Activated CD8-positive, alpha-beta memory T cell treated with anti-CD3 and anti-CD28 coated beads for 1 hour (primary cell): ENCODE measurements at places on chromosomes 2 and 18.

DNA sequence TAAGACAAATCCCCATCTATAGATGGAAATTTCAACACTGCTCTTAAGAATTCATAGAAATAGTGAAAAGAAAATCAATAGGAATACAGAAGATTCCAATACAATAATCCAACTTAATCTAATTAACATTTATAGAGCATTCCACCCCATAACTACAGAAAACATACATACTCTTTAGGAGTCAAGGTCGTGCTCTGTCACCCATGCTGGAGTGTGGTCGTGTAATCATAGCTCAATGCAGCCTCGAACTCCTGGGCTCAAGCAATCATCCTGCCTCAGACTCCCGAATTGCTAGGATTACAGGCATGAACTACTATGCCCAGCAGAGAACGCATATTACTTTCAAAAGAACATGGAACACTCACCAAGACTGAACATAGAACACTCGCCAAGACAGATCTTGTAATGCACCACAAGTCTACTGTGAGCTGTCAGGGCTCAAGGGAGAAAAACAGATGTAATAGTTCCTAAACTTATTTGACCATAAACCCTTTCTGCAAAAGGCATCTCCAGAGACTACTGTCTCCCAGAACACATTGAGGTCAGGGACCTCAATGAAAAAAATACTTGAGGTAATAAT lies 14.1 kb downstream of the MEMO1 start:
- DNase-seq = no peak

DNA sequence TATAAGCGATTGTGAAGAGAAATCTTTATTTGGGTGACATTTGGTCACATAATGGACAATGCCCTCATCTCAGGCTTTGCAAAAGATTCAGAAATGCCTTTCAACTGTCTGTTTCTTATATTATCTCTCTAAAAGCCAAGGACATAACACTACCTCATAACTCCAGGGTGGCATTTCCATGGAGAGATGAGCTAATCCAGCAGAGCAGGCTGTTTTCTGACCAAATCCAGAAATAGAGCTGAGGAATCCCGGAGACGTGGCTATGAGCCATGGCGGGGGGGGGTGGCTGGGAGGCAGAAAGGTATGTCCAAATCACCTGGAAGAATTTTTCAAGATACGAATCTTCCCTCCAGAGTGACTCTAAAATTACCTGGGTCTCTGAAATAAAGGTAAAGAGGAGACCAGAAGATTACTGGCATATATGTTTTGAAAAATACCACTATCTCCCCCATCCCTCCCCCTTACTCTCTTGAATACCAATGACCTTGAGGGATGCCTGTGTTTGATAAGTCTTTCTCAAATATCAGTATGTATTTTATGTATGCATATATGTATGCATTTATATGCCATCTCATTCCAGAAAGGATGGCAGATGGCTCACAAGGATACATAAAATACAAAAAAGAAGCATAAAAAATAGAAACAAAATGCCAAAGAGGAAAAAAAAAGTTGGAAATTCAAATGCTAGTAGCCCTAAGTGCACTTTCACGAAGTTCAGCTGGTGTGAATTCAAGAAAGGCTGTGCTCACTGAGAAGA lies 296.0 kb upstream of the MGAT5 start:
- DNase-seq = no peak

GRCh38 chr2:176096986-176097819 lies 2.4 kb upstream of the HOXD12 start:
- peak; percentile 11 for DNase-seq

DNA sequence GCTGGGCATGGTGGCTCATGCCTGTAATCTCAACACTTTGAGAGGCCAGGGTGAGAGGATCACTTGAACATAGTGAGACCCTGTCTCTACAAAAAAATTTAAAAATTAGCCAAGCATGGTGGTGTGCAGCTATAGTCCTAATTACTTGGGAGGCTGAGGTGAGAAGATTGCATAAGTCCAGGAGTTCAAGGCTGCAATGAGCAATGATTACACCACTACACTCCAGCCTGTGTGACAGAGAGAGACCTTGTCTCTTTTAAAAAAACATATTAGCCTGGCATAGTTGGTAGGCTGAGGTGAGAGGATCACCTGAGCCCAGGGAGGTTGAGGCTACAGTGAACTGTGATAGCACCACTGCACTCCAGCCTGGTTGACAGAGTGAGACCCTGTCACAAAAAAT lies 13.7 kb downstream of the TRAPPC8 start:
- DNase-seq = no peak

DNA sequence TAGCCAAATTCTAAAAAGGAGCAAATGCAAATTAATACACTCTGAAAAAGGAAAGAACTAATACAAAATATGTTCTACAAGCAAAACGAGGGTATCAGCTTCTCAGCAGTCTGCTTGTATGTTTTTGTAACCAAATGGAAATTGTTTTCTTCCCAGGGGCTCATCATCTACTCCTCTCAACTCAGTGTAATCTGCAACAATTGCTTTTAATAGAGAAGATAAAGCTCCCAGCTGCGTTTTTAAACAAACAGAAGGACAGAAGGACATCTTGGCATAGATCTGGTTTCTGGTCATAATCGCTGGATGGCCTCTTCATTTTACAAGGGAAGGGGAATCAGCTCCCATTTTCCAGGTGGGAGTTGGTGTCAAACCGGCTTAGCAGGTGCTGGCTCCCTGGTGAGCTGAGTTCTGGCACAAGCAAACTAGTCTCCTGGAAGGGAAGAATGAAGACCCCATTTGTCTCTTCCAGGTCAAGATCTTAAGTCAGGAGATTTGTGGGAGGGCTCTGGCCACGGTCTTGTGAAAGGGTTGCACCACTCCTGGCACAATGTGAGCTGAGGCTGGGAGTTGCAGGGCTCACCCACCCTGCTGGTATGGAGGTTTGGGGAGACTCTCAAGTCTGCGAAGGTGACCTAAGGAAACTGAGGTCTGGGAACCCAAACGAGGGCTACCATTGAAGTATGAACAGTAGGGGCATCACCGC lies 41.6 kb downstream of the NPPC start:
- no peak for DNase-seq

DNA sequence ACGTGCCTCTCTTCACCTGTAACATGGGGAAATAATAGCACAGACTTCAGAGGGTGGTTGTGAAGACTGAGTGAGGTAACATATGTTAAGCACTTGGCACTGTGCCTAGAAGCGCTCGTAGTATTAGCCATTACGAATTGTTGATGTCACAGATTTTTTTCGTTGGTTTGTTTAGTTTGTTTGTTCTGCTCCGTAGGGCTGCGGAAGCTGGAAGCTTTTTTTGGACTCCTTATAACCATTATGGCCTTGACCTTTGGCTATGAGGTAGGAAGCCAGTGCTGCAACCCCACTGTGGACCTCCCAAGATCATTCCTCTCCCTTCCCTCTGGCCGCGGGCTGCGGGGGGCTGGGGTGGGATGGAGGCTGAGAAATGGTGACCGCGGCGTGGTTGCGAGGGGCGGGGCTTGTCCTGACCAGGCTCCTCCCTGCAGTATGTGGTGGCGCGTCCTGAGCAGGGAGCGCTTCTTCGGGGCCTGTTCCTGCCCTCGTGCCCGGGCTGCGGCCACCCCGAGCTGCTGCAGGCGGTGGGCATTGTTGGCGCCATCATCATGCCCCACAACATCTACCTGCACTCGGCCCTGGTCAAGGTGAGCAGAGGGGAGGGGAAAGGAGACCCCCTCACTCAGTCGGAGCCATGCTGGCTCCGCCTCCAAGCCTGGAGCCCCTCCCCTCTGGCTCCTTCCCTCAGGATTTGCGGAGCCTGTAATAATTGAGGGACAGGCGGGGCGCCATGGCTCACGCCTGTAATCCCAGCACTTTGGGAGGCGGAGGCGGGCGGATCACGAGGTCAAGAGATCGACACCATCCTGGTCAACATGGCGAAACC lies 5.5 kb downstream of the SLC11A1 start:
- no peak for DNase-seq

GRCh38 chr2:128437204-128437565 lies 118.5 kb upstream of the HS6ST1 start:
- no peak for DNase-seq

DNA sequence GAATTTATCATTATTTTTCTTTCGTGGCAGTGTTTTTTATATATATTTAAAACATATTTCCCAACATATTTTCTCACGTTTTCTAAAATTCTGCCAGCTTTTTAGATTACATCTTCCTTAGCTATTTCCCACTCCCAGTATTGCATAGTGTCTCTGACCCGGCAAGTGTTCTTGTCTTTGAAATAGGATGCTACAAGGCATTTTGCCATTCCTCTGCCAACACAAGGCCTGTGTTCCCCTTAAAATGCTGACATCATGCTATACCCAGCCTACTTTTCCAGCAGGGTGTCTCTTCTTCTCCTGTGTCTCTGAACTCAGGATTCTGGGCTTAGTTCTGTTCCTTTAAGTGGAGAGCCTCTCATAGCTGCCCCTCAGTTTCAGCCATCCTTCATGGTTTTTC lies 115.2 kb downstream of the DIS3L2 start:
- no peak for DNase-seq

- DNase-seq = no peak
These were observed 1.2 kb downstream of the CNOT11 start for GRCh38 chr2:101253703-101254450.

- no peak for DNase-seq
These were observed 229.3 kb downstream of the TGIF1 start for GRCh38 chr18:3679241-3679640.

- no peak for DNase-seq
These were observed 43.5 kb downstream of the TFCP2L1 start for GRCh38 chr2:121241466-121241865.

GRCh38 chr18:3709205-3709604 lies 259.2 kb downstream of the TGIF1 start:
- no peak for DNase-seq

DNA sequence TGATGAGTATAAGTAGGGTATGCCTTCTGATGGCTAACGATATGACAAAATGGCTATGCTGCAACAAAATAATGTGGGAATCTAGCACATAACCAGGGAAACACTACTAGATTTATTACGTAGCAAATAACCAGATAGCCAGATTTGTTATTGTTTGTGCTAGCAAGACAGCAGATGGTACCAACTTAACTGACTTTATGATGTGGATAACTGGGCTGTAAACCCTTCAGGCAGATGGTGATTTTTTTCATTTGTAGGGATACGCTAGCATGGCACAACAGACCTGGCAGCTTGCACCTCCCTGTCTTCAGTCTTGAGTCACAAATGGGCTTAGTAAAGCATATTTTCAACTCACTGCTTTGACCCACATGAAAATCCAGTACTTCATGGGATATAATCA lies 48.7 kb downstream of the PRELID3A start:
- DNase-seq = no peak

GRCh38 chr2:162118166-162119031 lies 33.6 kb downstream of the GCG start:
- DNase-seq = no peak

DNA sequence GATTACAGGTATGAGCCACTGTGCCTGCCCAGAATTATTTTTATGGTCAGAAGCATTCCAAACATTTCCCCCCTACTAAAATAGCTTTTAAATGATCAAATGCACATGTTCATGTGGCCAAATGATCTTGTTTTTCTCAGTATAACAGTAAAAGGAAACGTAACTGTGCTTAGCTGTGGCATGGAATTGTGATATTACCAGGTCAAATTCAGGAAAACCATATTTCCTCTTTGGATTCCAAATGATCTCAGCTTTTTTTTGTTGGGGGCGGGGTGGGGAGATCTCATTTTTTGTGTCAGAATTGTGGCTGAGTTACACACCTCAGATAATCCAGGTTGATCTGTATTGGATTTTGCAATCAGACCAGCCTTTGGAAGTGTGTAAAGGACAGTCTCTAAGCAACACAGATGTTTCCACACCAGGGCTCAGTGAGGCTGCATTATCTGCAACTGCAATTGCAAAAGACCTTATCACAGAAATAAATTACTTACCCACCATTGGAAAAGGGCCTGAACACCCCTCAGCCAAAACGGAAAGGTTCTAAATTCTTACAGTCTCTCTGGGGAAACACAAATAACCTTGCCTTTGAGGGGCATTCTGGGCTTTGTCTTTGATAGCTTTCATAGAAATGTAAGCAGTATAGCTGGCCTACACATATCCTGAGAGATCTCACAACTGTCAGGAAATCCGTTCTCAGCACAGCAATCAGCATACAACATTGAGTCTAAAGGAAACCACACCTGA lies 8.4 kb downstream of the CASP10 start:
- DNase-seq = no peak

GRCh38 chr18:46215902-46216723 lies 111.9 kb downstream of the HAUS1 start:
- DNase-seq = no peak

DNA sequence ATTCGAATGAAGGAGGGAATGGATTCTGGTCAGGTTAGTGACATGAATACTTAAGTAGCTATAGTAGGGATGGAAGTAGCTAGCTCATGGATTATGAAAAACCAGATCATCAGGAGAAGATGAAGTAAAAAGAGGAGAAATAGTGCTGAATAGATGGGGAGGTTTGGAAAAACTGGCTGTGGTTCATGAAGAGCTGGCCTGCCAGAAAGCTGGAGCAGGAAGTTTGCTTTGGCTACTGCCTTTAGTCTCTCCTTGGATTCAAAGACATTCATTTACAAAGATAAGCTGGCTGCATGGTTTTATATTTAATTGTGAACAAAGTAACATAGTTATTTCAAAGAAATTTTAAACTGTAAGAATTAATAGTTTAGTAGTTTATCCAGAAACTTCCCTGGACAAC lies 567.0 kb downstream of the RIT2 start:
- no peak for DNase-seq

GRCh38 chr18:34493099-34493544 lies 217.0 kb upstream of the DTNA start:
- no peak for DNase-seq
